ENCODE measurements at places on chromosomes 11 and 22.
A peak's percentile ranks its signal among the peaks of the same experiment; 100 is the strongest.

DNA sequence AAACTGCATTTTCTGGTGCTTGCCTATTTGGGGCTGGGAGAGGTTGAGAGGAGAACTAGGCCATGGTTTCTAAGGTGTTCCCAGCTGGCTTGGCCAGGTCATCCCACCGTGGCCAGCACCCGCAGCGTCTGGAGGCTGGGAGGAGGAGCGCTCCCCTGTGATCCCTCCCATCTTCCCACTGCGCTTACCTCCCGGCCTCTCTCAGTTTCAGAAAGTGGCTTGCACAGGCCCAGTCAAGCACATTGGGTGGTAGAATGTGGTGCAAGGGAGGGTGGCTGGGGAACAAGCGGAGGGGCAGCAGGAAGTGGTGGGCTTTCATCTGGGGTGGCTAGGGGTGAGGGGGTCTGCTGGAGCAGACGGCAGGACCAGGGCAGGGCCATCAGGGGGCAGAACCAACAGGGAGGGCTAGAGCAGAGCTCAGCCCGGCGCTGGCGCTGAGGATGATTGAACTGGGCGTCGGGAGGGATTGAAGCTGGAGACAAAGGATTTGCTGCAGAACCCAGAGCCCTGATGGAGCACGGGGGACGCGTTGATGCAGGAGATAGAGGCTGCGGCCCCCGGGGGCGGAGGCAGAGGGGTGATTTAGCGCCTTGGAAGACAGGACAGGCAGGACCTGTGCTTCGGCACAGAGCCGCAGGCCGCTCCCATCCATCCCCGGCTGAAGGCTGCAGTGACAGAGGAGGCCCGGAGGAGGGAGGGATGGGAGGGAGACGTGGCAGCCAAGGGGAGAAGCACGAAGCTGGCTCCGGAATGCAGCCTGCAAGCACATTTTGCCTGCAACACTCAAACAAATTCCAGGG lies 76.0 kb downstream of the TRIM29 start:
- no peak for DNase-seq

DNA sequence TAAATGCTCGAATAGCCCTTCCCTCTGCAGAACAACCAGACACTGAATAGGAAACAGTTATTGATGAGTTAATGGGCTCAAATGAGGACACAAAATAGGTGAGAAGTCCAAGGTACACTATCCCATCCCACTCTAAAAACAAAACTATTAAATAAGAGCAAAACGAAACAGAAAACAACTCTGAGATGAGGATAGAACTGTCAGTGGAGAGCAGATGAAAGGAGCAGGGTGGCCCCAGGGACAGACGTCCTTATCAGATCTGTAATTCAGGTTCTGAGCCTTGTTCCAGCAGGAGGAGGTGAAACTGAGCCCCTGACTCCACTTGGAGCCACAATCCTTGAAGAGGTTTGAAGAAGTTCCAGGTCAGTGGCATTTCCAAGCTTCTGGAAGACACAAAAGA lies 8.5 kb upstream of the SNX19 start:
- DNase-seq, result no peak

DNA sequence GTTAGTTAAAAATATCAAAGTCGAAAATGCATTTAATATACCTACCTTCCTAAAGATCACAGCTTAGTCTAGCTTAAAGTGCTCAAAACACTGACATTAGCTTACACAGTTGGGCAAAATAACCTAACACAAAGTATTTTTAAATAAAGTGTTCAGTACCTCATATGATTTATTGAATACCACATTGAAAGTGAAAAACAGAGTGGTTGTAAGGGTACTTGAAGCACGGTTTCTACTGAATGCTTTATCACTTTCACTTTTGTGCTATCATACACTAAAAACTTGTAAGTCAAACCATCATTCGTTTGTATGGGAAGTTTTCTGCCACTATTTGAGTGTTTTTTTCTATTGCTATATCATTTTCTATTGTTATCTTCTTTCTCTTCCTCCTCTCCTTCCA lies 36.6 kb downstream of the ZBTB44 start:
- no peak for DNase-seq

DNA sequence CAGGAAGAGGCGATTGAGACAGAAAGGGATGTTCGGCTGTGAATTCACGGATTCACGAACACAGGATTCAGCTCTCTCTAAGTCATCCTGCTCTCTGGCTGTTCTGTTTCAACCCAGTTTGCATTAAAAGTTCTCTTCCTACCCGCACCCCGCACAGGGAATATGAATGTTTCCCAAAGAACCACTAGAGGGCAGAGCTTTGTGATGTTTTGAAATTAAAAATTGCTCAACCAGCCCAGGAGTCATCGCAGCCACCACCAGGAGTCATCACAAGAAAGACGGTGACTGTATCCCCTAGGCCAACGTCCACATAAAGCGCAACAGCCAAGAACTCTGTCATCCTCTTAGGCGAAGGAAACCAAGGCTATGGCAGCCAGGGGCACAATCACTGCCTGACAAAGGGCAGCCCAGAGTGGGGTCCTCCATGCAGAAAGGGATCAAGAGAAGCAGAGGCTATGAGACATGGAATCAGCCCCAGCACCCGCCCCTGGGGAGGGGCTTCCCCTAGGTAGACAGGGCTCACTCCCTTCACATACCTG lies 122.4 kb downstream of the WT1 start:
- DNase-seq, result peak; percentile 79

- no peak for DNase-seq
Observed at GRCh38 chr11:77236901-77237300, 64.6 kb downstream of the GDPD4 start.

- DNase-seq, result peak; percentile 21
Observed at GRCh38 chr11:101880222-101880621, 34.6 kb upstream of the CEP126 start.

DNA sequence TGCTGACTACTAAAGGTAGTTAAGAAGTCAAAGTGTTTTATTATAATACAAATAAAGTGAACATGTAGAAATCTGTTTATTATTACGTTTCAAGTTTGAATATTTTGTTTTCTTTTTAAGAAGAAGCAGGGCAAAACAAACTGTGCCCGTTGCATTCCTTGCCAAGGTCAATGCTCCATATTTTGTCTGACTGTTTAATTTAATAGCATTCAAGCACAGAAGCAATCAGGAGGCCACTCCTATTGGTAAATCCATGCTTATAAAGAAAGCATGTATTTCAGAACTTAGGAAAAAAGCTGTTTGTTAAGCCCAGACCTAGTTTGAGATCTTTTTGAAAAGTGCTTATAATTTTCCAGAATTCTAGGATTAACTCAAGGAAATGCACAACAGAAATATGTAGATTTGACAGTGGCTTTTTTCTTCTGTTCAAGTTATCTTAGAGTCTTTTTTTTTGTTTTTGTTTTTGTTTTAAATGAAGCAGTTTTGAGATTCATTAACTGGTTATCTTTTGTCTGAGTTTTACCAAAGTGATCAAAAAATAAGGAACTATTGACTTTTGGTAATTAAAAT lies 51.7 kb downstream of the ARHGAP42 start:
- no peak for DNase-seq

GRCh38 chr11:8225589-8226036 lies 38.1 kb downstream of the LMO1 start:
- DNase-seq, result peak; percentile 85

DNA sequence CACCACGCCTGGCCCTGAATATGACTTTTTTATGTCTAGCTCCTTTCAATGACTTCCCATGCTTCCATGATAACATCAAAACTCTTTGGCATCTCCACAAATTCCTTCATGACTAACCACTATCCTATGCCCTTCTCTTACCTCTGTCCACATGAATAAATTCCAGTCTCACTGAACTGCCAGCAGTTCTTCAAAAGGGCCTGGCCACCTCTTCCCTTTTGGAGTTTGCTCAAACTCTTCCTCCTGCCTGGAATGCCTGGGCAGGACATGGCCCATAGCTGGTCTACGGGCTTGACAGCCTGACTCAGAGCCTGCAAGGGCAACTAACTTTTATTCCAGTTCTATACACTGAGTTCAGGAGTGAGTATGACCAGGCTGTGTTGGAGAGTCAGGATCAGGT lies 41.8 kb upstream of the ZBTB16 start:
- DNase-seq, result no peak

DNA sequence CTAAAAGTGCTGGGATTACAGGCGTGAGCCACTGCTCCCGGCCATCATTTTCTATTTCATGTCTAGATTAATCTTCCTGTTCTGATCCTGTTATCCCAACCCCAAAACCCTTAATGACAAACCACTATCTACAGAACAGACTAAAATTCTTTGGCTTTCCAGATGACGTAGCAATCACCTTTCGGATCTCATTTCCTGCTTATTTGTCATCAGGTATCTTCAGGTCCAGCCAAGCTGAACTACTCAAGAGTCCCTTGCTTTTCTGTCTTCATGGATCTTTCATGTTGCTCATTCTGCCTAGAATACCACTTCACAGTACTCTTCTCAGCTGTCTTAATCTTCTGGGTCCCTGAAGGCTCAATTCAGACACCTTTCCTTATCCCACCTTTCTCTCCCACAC lies 27.4 kb upstream of the IPO7 start:
- no peak for DNase-seq

DNA sequence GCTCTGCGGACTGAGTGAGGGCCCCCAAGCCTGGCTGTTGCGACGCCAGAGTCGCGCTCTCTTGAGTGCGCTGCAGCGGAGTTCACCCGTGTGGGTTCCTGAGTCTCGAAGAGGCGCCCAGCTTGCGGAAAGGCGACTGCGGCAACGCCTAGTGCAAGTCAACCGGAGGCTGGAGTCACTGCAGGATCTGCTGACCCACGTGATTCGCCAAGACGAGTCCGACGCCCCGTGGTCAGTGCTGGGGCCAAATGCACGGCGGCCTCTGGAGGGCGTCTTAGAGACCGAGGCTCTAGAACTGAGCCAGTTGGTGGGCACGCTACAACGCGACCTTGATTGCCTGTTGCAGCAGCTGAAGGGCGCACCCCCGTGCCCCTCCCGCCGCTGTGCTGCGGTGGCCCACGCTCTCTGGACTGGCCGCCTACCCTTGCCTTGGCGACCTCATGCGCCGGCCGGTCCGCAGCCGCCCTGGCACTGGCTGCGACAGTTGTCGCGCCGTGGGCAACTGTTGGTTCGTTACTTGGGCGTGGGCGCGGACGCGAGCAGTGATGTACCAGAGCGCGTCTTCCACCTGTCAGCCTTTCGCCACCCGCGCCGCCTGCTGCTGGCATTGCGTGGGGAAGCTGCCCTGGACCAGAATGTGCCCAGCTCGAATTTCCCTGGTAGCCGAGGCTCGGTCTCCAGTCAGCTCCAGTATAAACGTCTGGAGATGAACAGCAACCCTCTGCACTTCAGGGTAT lies 32.6 kb downstream of the RRP8 start:
- DNase-seq, result no peak

DNA sequence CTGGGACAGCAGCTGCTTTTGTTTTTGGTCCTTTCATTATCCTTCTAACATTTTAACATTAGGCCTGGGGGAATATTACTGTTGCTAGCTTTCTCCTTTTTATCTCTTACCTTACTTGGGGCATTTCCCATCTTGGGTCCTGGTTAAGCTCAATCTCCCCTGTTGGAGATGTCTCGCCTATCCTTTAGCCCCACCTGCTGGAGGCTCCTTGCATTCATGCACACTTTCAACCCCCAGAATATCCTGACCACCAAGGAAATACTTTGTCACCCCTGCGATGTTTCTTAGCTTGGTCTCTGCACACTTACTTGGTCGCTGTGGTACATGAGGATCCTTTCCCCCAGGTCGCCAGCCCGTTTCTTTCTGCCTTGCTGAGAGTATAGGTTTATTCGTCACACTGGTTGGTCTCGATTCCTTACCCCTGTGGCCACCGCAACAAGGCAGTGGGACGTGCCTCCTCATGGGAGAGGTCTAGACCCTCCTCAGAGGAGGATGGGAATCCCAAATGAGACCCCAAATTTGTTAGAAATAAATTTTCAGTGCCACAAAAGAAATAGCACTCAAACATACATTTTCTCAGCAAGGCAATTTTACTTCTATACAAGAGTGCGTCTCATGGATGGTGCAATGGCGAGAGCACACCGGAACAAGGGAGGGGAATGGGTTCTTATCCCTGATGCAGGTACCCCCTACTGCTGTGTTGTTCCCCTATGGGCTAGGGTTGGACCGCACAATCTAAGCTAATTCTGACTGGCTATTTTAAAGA lies 5.4 kb upstream of the TXN2 start:
- peak; percentile 72 for DNase-seq

DNA sequence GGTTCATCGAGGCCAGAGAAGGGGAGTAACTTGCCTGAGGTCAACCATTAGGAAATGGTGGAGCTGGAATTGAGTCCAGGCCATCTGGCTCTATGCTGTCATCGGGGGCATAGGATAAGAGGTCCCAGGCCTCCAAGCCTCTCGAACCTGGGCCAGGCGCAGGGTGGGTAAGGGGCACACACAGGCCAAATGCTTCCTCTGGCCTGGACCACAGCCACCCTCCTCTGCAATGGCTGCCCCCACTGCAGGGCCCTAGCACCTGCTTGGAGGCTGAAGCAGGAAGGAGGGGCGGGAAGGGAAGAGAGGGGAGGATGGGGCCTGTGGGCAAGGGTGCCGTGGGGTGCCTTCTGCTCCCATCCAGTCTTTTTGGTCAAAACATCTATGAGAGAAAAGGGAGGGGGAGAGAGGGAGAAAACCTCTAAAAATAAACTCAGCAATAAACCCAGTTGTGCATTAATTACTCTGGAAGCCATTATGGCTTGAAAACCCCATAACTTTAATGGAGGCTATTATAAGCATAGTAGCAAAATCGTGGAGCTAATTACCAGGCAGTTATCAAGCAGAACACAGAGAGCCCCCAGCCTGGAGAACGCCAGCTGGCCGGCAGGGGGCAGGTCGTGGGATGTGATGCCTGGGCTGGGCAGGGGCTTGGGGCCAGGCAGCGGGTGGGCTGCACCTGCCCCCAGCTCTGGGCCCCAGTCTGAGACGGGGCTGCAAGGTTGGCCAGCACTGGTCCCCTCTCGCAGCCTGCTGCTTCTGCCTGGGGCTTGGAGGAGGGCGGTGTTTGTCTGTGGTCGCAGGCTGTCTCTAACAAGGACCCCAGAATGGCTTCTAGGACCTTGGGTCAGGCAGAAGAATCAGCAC lies 21.1 kb downstream of the B3GAT1 start:
- DNase-seq, result no peak

GRCh38 chr11:34348919-34349318 lies 8.9 kb downstream of the ABTB2 start:
- DNase-seq, result no peak

GRCh38 chr22:43092085-43092484 lies 2.9 kb upstream of the TTLL1 start:
- peak; percentile 82 for DNase-seq

DNA sequence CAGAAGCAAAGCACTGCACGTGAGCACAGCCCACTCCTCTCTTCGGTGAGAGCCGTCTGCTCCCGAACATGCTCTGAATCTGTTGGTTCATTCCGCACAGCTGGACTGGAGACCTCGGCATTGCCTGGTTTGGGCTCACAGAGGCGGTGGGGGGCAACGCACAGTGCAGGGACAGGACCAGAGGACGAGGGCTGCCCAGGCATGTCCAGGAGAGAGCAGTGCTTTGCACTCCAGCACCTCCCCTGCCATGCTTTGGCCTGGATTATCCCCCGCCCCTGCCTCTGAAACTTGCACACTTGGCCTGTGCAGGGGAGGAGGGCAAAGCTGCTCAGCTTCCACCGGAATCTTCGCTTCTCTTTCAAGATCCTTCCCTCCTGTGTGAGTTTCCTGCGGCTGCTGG lies 536.5 kb downstream of the BRD1 start:
- no peak for DNase-seq
